ENCODE measurements at places on chromosomes 11 and 22.

DNA sequence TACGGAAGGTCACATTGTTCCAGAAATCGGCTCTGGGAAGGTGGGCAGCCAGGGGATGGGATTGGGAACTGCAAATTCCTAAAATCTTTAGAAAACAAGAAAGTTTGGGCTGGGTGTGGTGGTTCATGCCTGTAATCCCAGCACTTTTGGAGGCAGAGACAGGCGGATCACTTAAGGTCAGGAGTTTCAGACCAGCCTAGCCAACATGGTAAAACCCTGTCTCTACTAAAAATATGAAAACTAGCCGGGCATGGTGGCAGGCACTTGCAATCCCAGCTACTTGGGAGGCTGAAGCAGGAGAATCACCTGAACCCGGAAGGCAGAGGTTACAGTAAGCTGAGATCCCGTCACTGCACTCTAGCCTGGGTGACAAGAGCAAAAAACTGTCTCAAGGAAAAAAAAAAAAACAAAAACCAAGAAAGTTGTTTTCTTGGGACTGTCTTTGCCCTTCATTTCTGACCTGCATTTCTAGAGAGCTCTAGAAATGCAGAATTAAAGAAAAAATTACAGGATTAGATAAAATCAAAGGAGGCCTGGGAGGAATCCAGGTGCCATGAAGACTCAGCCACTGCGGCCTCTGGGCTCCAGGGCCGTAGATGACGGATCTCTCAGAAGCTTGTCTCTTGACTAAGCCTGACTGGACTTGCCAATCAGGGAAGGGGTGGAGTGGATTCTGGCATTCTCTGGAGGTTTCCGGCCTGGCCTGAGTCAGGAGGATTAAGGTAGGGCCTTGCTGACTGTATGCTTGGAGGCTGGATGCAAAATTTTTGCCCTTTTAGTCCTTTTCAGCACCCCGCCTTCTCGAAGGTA lies 5.3 kb upstream of the MALAT1 start:
- DNase-seq: no peak

- DNase-seq: no peak
Measured at GRCh38 chr11:17397311-17398002, 9.0 kb upstream of the KCNJ11 start.

GRCh38 chr22:36386900-36387708 lies 663 bp downstream of the MYH9 start:
- DNase-seq: no peak

DNA sequence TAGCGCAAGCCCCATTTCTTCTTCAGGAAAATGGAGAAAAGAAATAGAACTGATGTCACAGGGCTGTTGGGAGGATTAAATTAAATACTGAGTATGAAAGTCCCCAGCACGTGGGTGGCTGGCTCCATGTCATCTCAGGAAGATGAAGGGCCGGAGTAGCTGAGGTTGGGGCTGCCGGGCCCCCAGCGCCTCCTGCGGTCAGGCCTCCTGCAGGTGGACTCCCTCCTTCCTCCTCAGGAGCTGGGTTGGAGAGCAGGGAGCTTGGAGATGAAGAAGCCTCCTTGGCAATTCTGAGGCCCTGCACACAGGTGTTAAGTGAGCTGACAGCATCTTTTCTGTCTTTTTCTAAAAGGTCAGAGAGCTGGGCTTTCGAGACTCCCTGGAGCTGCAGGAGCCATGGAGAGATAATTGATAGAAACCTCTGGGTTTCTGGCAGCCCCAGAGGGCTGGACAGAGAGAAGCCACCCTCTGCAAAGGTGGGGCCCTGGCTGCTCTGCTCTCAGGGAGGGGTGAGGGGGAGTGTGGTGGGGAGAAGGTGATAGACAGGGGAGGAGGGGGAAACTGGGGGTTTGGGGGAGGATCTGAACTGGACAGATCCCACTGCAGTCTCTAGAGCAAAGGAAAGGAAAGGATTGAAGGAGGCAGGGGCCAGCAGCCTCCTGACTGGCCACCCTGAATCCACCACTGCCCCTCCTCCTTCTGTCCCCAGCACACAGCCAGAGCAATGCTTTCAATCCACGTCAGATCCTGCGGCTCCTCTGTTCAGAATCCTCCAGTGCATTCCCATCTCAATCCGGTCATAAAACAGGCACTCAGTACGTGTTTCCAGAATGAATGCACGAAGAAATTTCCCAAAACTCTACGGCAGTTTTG lies 210.8 kb downstream of the CEP164 start:
- no peak for DNase-seq
